Lower leg skin (tissue), 4 donors: ENCODE measurements at places on chromosomes 2 and 18. TPM values are rescaled to one million over a fixed set of nuclear protein-coding genes. Genes with fewer than 3 reads are reported as not detected.

The CPLX4 gene
- not detected for total RNA-seq

The SNRNP200 gene
- total RNA-seq, result 94.0 TPM

The DPYSL5 gene
- total RNA-seq, result not detected

The FZD7 gene
- 17.6 TPM for total RNA-seq

The CD207 gene
- total RNA-seq, result 52.0 TPM

The ESPNL gene
- not detected for total RNA-seq

The LRRC30 gene
- not detected for total RNA-seq

The PTH2R gene
- 0.29 TPM for total RNA-seq

The ANKRD62 gene
- not detected for total RNA-seq

The IL37 gene
- total RNA-seq, result 155 TPM

The CCDC102B gene
- 0.72 TPM for total RNA-seq

DNA sequence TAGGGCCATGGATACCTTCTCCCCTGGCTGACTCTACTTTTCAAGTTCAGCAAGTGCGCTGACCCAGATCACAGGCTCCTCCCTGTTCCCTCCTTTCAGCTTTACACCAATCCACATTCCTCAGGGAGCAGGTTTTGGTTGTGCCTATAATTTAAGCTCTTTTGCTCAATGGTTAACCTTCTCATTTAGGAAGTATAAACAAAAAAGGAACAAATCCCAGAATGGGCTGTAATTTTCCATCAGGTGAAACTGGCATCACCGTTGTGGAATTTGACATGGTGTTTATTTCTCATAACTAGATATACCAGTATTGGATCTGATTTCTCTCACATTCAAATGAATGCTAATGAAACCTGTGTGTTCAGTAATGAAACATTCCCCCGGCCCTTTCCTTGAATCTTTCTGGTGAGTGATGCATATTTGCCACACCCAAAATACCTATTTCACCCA lies 13.6 kb downstream of the STRN start:
- DNase-seq, result no peak

GRCh38 chr18:48540251-48541025 lies 1.6 kb downstream of the CTIF start:
- peak; percentile 60 for DNase-seq

DNA sequence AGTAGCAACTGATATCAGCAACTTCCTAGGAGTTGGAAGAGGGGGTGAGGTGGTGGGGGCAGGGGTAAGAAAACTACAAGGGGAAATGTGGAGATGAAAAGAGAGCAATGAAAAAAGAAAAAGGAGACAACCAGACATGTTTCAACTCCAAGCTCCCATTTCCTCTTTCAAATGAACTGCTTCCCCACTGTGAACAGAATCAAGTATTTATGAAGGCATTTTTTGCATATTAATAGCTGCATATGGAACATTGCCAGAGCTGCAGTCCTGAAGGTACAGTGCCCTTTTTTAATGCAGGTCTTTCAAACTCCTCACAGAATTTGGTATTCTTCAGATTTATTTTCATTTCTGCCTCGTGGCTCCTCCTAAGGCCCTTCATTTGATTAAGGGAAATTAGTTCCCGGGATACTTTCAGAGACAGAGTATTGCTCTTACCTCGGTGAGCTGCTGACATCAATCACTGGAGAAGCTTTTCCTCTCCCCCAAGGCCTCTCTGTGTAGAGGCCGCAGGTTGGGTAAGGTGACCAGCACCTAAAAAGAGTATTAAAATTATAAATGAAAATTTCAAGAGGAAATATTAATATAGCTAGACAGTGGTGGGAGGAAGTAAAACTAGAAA lies 68.4 kb downstream of the KIAA2012 start:
- DNase-seq, result no peak

DNA sequence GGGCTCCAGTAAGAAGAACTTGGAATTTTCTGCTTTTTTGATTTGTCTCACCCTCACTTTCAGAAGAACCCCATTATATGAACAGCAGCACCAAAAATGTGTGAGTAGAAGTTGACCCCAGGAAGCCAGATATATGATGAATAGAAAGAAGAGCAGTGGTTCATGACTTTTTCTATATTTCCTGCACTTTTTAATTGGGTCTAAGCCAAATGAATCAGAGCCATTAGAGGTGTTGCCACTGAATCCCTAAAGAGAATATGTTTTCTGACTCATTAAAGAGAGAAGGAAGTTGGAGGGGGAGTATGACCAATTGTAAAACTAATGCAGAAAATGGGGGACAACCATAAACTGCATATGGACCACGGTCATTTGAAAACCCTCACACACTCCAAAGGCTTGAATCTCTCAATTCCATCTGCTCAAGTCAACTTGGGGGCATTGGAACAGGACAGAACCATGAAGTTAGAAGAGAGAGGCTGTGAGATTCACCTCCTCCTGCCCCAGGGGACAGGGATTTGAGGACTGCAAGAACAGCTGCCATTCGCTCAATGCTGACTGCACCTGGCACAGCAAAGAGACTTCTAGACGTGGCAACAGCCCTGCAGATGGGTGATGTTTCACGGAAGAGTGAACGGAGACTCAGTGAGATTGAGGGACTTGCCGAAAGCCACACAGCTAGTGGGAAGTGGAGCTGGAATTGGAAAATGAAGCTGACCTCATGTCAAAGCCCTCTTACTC lies 3.0 kb downstream of the DAPL1 start:
- no peak for DNase-seq

DNA sequence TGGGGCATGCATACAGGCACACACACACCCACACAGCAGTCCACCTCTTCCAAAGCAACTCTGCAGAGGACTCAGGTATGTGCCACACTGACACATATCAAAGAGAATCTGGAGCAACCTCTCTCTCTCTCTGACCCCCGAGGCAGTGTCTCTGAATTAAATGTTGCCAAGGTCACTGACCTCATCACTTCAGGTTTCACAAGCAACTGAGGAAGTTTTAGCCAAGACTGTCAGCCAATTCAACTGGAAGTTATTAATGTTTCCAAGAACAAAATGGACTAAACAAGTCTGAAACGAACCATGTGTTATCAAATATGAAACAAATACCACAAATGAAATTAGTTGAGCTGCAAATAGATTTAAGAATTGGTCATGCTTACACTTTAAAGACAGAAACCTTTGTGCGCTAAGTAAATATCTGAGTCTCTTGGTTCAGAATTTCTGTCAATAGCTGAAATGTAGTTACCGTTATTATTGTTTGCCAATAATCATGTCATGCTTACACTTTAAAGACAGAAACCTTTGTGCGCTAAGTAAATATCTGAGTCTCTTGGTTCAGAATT lies 86.1 kb downstream of the SLC25A12 start:
- no peak for DNase-seq

- DNase-seq, result no peak
Measured at GRCh38 chr18:12011957-12012549, 30.7 kb downstream of the IMPA2 start.

- no peak for DNase-seq
Measured at GRCh38 chr2:164734196-164734595, 107.4 kb downstream of the COBLL1 start.

- DNase-seq, result no peak
Measured at GRCh38 chr2:15745907-15746702, 154.4 kb downstream of the DDX1 start.

DNA sequence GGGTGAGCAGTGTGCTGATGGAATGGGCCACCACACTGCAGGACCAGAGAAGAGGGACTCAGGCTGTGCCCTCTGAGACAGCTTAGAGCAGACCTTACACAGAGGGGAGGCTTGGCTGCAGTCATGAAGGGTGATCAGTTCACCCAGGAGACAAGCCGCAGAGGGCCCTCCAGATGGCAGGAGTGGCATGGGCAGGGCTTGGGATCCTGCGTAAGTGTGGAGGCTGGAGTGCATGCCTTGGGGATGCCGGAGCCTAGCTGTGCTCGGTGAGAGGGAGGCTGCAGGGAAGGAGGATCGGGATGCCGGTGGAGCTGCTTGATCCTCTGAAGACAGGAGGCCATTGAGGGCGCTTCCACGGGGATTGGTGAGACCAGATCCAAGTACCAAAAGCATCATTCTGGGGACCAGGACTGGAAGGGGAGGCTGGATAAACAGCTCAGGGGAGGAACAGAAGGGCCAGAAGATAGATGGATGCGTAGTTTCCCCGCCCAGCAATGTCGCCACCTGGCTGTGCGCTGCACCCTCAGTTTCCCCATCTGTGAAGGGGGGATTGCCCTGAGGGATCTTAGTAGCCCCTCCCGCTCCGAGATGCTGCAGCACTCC lies 163.4 kb downstream of the INHBB start:
- no peak for DNase-seq

GRCh38 chr2:108182489-108182888 lies 57.3 kb upstream of the SULT1C3 start:
- DNase-seq, result no peak

- DNase-seq, result no peak
Measured at GRCh38 chr2:167049659-167050058, 161.4 kb downstream of the XIRP2 start.

DNA sequence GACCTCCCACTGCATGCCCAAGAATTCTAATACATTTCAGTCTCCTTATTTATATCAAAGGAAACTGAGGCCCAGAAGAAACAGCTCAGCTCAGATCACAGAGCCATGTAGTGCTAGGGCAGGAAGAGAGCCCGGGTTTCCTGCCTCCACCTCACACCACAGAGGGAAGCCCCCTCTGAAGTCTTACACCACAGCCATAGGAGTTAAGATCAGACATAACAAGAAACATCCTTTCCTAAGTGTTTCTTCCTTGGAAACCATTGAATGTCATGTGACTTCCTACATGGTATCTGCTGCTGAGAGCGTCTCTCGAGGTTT lies 102.1 kb downstream of the MTCL1 start:
- no peak for DNase-seq

GRCh38 chr2:144730711-144731110 lies 210.8 kb upstream of the ZEB2 start:
- DNase-seq, result no peak

DNA sequence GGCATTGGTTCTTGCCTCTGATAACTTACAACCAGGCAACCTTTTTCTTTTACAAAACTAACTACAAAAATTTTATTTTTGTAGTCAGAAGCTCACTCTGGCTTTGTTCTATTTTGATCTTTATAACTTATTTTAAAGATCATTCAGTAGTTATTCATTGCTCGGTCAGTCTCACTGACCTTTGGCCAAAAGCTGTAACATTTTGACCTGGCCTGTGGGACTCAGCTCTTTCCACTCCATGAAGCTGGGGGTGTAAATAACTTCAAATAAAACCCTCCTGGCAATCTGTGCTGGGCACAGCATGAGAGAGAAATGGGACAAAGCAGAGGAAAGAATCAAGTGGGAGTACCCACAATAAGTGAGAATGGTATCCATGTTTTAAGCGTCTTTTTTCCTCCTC lies 380.7 kb downstream of the SETBP1 start:
- DNase-seq, result no peak

DNA sequence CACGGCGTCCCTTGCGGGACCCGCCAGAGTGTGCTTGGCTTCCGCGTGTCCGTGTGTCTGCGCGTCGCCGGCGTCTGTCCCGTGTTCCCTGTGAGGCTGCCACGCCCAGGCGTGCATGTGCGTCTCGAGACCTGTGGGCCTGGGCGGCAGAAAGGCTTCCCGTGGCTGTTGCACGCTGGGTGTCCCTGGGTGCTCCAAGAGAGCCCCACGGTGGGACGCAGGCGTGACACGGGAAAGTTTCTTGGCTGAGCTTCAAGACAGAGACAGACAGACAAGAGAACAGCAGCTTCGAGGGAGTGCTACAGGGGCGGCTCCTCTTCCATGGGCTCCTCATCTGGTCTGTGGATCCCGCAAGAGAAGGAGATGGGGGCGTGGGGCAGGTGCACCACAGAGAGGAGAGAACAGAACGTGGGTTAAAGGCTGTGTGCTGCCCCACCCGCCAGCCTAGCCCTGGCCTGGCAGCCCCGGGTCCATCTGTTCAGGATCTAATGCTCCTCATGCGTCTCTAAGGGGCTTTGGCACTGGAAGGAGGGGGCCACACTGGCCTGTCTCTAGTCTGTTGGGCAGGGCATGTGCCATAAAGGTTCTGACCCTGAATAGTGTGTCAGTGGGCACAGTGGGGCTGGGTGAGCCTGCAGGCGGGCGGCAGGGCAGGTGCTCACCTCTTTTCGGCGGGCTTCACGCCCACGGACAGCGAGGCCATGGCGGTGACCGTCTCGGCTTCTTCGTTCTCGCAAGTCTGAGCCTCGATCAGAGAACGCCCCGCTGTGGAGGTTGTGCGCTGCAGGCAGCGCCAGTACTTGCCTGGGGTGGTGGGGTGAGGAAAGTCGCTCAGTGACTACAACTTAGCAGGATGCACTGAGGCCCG lies 205.1 kb downstream of the TWIST2 start:
- no peak for DNase-seq

GRCh38 chr2:66431846-66432587 lies 2.9 kb upstream of the MEIS1 start:
- DNase-seq, result no peak

DNA sequence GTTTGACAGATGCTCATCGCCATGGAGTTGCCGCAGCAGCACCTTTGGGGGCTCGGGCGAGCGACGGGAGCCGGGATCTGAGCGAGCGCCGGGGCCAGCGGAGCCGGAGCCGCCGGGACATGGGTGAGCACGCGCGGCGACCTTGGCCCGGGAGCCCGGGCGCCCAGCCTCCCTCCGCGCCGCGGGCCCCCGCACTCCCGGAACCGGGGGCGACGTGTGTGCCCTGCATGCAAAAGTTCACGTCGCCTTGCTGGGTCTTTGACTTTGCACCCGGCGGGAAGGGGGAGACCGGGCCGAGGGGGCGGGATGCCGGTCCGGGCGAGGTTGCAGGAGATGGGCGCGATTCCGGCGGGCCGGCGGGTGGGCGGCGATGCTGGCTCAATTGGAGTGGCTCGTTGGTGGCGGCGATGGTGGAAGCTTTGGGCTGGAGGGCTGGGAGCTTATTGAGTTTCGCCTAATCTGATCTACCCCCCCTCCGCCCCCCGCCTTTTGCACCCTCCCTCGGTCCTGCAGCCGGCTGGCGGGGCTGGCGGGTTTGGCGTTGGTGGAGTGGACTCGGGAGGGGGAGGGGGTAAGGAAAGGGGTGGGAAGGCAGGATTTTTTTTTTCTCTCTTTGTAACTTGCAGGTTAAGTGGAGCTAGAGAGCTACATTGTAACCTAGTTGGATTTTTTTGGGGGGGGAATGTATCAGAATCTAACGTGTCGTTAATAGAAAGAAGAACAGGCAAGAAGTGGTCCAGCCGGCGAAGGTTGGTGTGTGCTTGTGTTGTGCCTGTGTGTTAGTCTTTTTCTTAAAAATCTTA lies at the start of gene SETBP1:
Gene SETBP1, plus strand, starts transcription at position 616 of the 803 bp plus-strand sequence. CDS start 20,459 bp downstream, outside the sequence.
- DNase-seq, result peak; percentile 43
